ENCODE measurements at places on chromosomes 12 and 14.

GRCh38 chr14:33576014-33576413 is 374.9 kb downstream of the EGLN3 start:
- no peak for DNase-seq

- DNase-seq, result no peak
Observed at GRCh38 chr14:23172096-23172495, 11.4 kb downstream of the SLC7A8 start.

- no peak for DNase-seq
Observed at GRCh38 chr12:117093918-117094630, 5.1 kb downstream of the TESC start.

DNA sequence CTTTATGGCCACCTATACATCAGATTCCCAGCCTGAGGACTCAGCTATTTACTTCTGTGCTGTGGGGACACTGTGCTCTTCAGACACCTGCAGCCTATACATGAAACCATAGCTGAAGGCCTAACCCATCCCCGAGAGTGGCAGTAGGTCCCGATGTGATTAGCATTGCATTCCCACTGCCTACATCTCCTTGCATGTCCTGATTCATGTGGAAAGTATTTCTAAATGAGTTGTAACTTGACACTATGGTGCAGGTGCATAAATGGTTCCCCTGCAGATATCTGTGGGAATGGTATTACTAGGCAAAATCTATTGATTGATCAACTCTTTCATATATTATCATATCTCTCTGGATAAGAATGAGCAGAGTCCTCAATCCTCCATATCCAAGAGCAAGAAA is 433.5 kb downstream of the DAD1 start:
- no peak for DNase-seq

DNA sequence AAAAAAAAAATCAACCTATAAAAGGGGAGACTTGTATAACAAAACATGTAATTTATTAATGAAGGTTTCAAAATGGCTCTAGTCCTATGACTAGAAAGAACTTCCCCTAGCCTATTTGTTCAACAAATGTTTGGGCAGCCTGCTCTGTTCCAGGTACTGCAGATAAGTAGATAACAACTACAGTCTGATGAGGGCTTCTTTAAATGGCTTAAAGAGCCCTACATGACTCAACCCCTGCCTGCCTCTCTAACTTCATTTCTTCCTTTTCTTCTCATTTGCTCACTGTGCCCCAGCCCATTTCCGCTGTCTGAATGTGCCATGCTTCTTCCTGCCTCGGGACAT is 21.5 kb downstream of the ALDH6A1 start:
- no peak for DNase-seq

All from dermis microvascular lymphatic vessel endothelial cell (primary cell).